Naive thymus-derived CD8-positive, alpha-beta T cell (primary cell): ENCODE measurements at places on chromosomes 12 and 14.

DNA sequence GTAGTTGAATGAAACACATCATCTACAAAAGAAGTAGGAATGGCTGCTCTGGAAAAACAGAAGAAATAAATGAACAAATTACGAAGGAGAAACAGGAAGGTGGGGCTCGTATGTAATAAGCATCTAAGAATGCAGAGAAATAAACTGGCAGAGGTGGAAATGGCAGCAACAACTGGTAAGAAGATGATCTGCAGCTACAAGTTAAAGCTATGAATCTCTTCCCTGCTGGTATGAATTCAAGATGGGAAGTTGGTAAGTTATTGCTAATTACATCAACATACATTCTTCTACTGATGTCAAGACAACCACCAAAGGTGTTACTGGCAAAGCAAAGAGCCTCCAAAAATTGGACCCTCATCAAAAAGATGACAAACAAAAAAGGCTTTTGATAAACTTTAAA is 59.8 kb downstream of the HECTD4 start:
- peak overlapping the region; percentile 51 for H3K27ac ChIP-seq
- H3K36me3 ChIP-seq = no peaks in the 10 kb centered on the region
- no peak overlapping the region for H3K4me3 ChIP-seq
- no peaks in the 10 kb centered on the region for H3K27me3 ChIP-seq
- peaks cover 14% of the 10 kb centered on the region for H3K4me1 ChIP-seq
- DNase-seq = no peak

- H3K36me3 ChIP-seq = no peaks in the 10 kb centered on the region
- no peaks in the 10 kb centered on the region for H3K27me3 ChIP-seq
- no peak for DNase-seq
Observed at GRCh38 chr12:13087766-13088165, 15.7 kb downstream of the GSG1 start.

- peaks cover 5% of the 10 kb centered on the region for H3K4me1 ChIP-seq
- H3K27ac ChIP-seq = peak overlapping the region; percentile 15
- DNase-seq = no peak
- no peak overlapping the region for H3K4me3 ChIP-seq
- peaks cover 3% of the 10 kb centered on the region for H3K27me3 ChIP-seq
Observed at GRCh38 chr14:104319491-104320241, 181.3 kb downstream of the KIF26A start.

DNA sequence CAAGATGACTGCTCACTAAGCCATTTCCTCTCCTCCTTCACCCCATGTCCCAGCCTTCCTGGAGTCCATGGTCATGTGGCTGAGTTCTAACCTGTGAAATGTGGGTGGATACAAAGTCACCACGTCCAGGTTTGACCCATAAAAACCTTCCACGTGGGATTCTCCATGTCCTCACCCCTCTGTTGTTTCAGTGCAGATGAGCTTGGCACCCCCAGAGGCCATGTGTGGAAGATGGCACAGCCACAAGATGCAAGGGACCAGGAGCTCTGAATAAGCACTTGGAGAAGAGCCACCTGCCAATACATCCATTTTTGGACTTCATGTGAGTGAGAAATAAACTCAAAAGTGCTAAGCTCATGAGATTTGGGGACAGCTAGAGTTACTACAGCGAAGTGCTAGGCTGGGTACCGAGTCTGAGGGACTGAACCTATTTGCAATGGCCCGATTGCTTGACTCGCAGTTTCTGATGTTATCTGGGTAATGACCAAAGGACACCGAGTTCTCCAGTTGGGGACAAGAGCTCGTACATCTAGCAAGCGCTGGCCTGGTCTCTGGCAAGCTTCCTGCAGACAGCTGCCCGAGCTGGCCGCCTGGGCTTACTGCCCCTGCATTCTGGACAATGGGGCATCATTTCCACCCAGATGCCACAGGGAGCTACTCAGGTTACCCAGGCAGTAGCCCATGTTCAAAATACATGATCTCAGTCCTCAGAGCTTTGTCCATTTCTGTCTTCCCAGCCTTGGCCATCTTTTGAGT is 7.7 kb upstream of the SLC24A4 start:
- H3K27ac ChIP-seq = no peak overlapping the region
- no peaks in the 10 kb centered on the region for H3K4me1 ChIP-seq
- H3K36me3 ChIP-seq = no peaks in the 10 kb centered on the region
- H3K27me3 ChIP-seq = peaks cover 24% of the 10 kb centered on the region

DNA sequence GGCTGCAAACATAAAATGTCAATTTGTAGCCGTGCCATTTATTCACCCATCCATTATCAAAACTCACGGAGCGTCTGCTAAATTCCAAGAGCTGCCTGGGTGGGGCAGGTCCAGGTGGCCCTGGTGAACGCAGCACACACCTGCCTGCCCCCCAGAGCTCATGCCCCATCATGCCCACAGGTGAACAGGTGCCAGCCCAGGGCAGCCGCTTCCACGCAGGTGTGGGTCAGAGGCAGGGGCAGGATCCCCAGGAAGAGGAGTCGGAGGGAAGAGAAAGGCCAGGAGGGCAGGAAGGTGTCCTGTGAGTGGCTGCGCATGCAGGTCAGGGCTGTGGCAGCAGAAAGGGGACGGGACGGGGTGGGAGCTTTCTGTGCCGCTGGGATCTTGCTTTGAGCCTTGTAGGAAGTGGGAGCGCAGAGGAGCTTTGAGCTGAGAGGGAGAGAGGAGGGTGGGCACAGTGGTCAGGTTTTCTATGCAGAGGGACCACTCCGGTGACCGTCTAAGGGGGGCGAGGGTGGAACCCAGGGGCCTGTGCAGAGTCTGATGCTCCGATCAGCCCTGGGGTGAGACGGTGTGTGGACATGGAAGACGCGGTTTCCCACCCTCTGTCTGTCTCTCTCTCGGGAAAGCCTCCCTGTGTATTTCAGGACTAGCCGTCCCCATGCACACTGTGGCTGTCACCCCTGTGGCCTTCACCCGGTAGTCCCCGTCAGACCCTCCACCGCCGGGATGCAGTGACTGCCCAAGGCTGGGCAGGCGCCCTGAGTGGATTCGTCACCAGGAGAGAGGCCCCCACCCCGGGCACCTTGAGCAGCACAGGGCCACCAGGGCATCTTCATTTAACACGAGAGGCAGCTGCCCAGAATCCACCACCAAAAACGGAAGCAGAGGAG is 26.7 kb downstream of the GALNT9 start:
- no peak overlapping the region for H3K27ac ChIP-seq
- H3K27me3 ChIP-seq = peaks cover 4% of the 10 kb centered on the region
- H3K4me3 ChIP-seq = no peak overlapping the region
- DNase-seq = peak; percentile 55

- peaks cover 40% of the 10 kb centered on the region for H3K36me3 ChIP-seq
- H3K27me3 ChIP-seq = no peaks in the 10 kb centered on the region
- H3K4me1 ChIP-seq = peaks cover 11% of the 10 kb centered on the region
- no peak for DNase-seq
- H3K27ac ChIP-seq = no peak overlapping the region
Observed at GRCh38 chr12:122855071-122855829, 20.0 kb downstream of the HIP1R start.

GRCh38 chr12:107423531-107423930 is 262.1 kb upstream of the PWP1 start:
- H3K4me1 ChIP-seq = peaks cover 18% of the 10 kb centered on the region
- peak overlapping the region; percentile 1 for H3K27ac ChIP-seq
- no peak overlapping the region for H3K4me3 ChIP-seq

DNA sequence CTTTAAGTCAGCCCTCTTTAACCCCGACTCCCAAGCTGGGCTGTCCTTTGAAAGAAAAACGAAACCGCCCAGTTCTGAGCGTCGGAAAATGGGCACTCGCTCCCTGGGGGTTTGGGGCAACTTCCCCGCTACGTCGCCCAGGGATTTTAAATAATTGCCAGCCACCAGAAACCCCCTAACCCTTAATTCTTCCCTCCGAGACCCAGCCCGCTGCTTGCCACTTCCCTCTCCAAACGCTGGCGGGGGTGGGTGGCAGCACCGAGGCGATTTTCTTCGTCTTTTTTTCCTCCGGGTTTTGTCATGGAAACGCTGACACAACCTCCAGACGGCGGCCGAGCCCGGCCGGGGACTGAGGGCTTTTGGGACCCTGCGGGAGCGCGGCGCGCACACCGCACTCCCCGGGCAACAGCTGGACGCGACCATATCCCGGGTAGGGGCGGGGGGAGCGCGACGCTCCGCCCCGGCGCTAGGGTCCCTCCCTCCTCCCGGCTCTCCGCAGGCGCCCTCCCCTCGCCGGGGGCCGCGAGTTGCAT is at the start of gene CHST11:
CHST11 (plus strand) TSS at position 532 of the 533 bp plus-strand sequence.
- peaks cover 40% of the 10 kb centered on the region for H3K4me1 ChIP-seq
- peak within 1 kb of the TSS; percentile 98 for H3K4me3 ChIP-seq
- peaks cover 5% of the 10 kb centered on the region for H3K36me3 ChIP-seq
- peak within 1 kb of the TSS; percentile 94 for H3K27ac ChIP-seq
- H3K27me3 ChIP-seq = no peaks in the 10 kb centered on the region

GRCh38 chr12:69324797-69325466 is 23.2 kb upstream of the LYZ start:
- H3K27ac ChIP-seq = peak overlapping the region; percentile 63
- H3K27me3 ChIP-seq = peaks cover 4% of the 10 kb centered on the region
- H3K4me3 ChIP-seq = no peak overlapping the region
- H3K36me3 ChIP-seq = peaks cover 6% of the 10 kb centered on the region

GRCh38 chr12:92511786-92512185 is 191.0 kb upstream of the PLEKHG7 start:
- no peaks in the 10 kb centered on the region for H3K27me3 ChIP-seq
- H3K27ac ChIP-seq = no peak overlapping the region
- no peak for DNase-seq
- H3K4me1 ChIP-seq = no peaks in the 10 kb centered on the region
- H3K36me3 ChIP-seq = peaks cover 7% of the 10 kb centered on the region
- no peak overlapping the region for H3K4me3 ChIP-seq

GRCh38 chr12:76266797-76267196 is 81.4 kb downstream of the BBS10 start:
- peaks cover 17% of the 10 kb centered on the region for H3K27me3 ChIP-seq
- no peak overlapping the region for H3K4me3 ChIP-seq
- H3K27ac ChIP-seq = no peak overlapping the region

GRCh38 chr12:28550757-28551704 is 360.8 kb downstream of the CCDC91 start:
- no peak overlapping the region for H3K27ac ChIP-seq
- no peak overlapping the region for H3K4me3 ChIP-seq
- H3K36me3 ChIP-seq = peaks cover 5% of the 10 kb centered on the region
- no peak for DNase-seq
- H3K27me3 ChIP-seq = no peaks in the 10 kb centered on the region

DNA sequence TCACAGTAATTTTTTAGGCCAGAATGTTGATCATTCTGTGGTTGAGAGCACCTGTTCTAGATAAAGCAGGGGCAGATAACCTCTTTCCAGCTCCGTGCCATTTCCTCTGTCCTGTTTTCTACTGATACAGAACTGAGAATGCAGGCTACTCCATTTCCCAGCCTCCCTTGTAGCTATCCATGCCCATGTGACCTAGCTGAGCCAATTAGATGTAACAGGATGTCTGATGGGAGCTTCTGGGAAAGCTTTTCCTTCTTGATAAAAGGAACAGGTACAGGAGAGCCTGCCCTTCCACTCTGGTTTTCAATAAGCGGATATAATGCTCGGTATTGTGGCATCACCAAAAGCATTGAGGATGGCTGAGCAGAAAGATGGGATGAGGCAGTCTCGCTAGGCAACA is 54.2 kb downstream of the LRRC74A start:
- no peak overlapping the region for H3K4me3 ChIP-seq
- H3K4me1 ChIP-seq = peaks cover 9% of the 10 kb centered on the region
- DNase-seq = no peak
- H3K36me3 ChIP-seq = no peaks in the 10 kb centered on the region

DNA sequence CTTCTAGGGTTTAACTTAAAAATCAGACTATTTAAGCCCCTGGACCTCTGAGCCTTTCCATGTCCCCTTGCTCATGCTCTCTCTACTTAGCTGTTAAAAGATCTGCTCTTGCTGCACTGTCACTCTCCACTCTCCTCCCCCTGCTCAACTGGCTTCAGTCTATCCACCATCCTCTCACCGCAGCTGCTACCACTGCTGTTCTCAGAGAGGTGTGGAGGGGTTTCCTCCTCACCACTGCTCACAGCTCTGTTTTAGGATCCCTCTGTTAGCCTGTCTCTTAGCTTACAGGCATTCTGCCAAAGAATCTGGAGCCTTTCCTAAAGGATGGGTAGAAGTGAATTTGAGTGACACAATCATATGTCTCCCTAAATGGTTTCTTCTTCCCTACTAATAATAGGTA is 43.7 kb upstream of the ATP2B1 start:
- H3K36me3 ChIP-seq = no peaks in the 10 kb centered on the region
- H3K27ac ChIP-seq = no peak overlapping the region
- H3K4me1 ChIP-seq = peaks cover 8% of the 10 kb centered on the region

- peak overlapping the region; percentile 90 for H3K4me3 ChIP-seq
- H3K27me3 ChIP-seq = peaks cover 71% of the 10 kb centered on the region
- H3K36me3 ChIP-seq = no peaks in the 10 kb centered on the region
- no peak overlapping the region for H3K27ac ChIP-seq
- H3K4me1 ChIP-seq = peaks cover 20% of the 10 kb centered on the region
Observed at GRCh38 chr14:60722107-60722356, 2.1 kb downstream of the SIX4 start.

- no peaks in the 10 kb centered on the region for H3K4me1 ChIP-seq
- no peak overlapping the region for H3K4me3 ChIP-seq
- no peaks in the 10 kb centered on the region for H3K36me3 ChIP-seq
- no peak overlapping the region for H3K27ac ChIP-seq
- DNase-seq = no peak
Observed at GRCh38 chr12:65858831-65859230, 34.5 kb downstream of the HMGA2 start.

- H3K36me3 ChIP-seq = peaks cover 5% of the 10 kb centered on the region
- peaks cover 39% of the 10 kb centered on the region for H3K27me3 ChIP-seq
- no peak overlapping the region for H3K27ac ChIP-seq
- peaks cover 2% of the 10 kb centered on the region for H3K4me1 ChIP-seq
- no peak for DNase-seq
Observed at GRCh38 chr12:114447274-114447716, 41.4 kb upstream of the TBX5 start.

- no peak overlapping the region for H3K27ac ChIP-seq
- no peak overlapping the region for H3K4me3 ChIP-seq
- peaks cover under 1% of the 10 kb centered on the region for H3K27me3 ChIP-seq
- no peak for DNase-seq
- H3K4me1 ChIP-seq = no peaks in the 10 kb centered on the region
- H3K36me3 ChIP-seq = peaks cover 2% of the 10 kb centered on the region
Observed at GRCh38 chr12:70052931-70053497, 190.2 kb upstream of the CNOT2 start.

GRCh38 chr14:103318750-103319419 is 15.2 kb upstream of the EIF5 start:
- H3K4me1 ChIP-seq = no peaks in the 10 kb centered on the region
- no peaks in the 10 kb centered on the region for H3K36me3 ChIP-seq
- H3K27me3 ChIP-seq = peaks cover 34% of the 10 kb centered on the region
- H3K4me3 ChIP-seq = no peak overlapping the region
- no peak for DNase-seq
- no peak overlapping the region for H3K27ac ChIP-seq

GRCh38 chr14:95256776-95257060 is 63.0 kb downstream of the CLMN start:
- no peak overlapping the region for H3K27ac ChIP-seq
- DNase-seq = no peak

GRCh38 chr14:24422261-24422660 is 7.2 kb downstream of the CBLN3 start:
- H3K36me3 ChIP-seq = no peaks in the 10 kb centered on the region
- H3K27me3 ChIP-seq = peaks cover 11% of the 10 kb centered on the region
- H3K27ac ChIP-seq = no peak overlapping the region
- no peak for DNase-seq

- H3K27ac ChIP-seq = no peak overlapping the region
- DNase-seq = no peak
Observed at GRCh38 chr14:101181446-101182313, 278.2 kb upstream of the RTL1 start.
